ENCODE measurements at places on chromosomes 16 and 17. TPM values are rescaled to one million over a fixed set of nuclear protein-coding genes. Genes with fewer than 3 reads are reported as not detected.

CCDC144A gene
- total RNA-seq, result 1.6 TPM

KRTAP16-1 gene
- total RNA-seq, result not detected

ABCC3 gene
- total RNA-seq, result not detected

RIPOR1 gene
- 60.6 TPM for total RNA-seq

NPIPA8 gene
- 0.65 TPM for total RNA-seq

NXPH3 gene
- total RNA-seq, result 1.1 TPM

USH1G gene
- not detected for total RNA-seq

EVPLL gene
- not detected for total RNA-seq

LRRC46 gene
- total RNA-seq, result 1.4 TPM

CMTM1 gene
- total RNA-seq, result 18.4 TPM
